ENCODE measurements at places on chromosomes 6 and 20. TPM values are rescaled to one million over a fixed set of nuclear protein-coding genes. Genes with fewer than 3 reads are reported as not detected.

Gene SCRT2
- polyA plus RNA-seq: not detected

GRCh38 chr20:22438926-22439325 is 145.4 kb downstream of the FOXA2 start:
- DNase-seq: no peak

- no peak for DNase-seq
Measured at GRCh38 chr20:64069614-64070243, 6.7 kb downstream of the TCEA2 start.

- no peak for DNase-seq
Measured at GRCh38 chr20:40673442-40673841, 15.6 kb downstream of the MAFB start.

Gene HCK
- 4.0 TPM for polyA plus RNA-seq

Gene FOXQ1
- polyA plus RNA-seq: 0.05 TPM

DNA sequence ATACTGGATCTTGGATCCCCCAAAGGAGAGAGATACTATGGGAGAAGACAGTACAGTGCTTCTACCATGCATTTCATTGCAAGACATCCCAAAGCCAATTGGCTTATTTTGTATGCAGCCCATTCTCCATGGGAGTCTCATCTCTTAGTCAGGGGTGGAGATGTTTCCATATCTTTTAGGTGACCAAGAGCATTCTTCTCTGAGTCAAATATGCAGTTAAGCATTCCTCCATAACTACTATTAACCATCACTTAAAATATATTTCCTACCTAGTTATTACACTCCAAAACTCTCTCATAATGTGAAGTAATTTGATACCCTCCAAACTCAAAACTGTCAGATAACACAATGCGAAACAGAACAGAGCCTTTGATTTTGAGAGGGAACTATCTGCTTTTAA is 542.6 kb downstream of the HDGFL1 start:
- DNase-seq: no peak

GRCh38 chr6:46191961-46192360 is 21.2 kb upstream of the ENPP5 start:
- no peak for DNase-seq

Gene RIPOR3
- polyA plus RNA-seq: 0.23 TPM

DNA sequence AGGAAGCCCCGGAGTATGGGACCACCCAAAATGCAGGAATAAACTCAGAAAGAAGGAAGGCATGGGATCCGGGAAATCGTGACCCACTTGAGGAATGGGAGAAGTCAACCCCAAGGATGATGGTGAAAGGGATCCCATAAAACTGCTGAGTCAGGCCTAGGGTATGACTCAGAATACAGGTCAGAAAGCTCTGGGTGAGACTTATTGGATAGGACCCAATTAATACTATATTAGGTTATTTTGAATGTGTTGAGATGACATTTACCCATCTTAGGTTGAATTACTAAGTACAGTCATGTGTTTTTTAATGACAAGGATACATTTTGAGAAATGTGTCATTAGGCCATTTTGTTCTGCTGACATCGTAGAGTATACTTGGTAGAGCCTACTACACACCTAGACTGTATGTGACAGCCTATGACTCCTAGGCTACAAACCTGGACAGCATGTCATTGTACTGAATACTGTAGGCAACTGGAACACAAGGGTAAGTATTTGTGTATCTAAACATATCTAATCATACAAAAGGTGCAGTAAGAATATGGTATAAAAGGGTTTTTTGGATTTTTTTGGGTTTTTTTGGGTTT is 17.1 kb upstream of the HIVEP1 start:
- DNase-seq: no peak

- no peak for DNase-seq
Measured at GRCh38 chr6:79954849-79955248, 7.5 kb upstream of the ELOVL4 start.

Gene BMP6
- 4.4 TPM for polyA plus RNA-seq

Gene LGSN
- polyA plus RNA-seq: not detected

GRCh38 chr20:54086507-54087039 is 16.2 kb upstream of the BCAS1 start:
- DNase-seq: no peak

Gene PRIM2
- polyA plus RNA-seq: 4.9 TPM

DNA sequence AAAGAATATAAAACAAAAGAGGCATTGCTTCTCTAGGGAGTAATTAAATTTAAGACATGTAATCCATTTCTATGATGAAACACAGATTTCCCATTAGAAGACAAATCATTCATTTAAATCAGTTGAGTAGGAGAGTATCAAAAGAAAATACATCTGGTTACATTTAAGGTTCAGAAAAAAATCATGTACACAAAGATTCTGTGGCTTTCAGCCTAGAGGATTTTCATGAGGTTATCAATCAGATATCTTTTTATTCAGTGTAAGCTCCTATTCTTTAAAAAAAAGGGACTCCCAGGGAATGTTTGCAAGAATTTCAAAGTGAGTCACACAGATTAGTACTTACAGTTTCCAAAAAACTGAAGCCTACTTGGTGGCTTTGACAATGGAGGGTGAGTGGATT is 24.9 kb downstream of the COL21A1 start:
- no peak for DNase-seq

Gene FGD2
- 2.2 TPM for polyA plus RNA-seq

DNA sequence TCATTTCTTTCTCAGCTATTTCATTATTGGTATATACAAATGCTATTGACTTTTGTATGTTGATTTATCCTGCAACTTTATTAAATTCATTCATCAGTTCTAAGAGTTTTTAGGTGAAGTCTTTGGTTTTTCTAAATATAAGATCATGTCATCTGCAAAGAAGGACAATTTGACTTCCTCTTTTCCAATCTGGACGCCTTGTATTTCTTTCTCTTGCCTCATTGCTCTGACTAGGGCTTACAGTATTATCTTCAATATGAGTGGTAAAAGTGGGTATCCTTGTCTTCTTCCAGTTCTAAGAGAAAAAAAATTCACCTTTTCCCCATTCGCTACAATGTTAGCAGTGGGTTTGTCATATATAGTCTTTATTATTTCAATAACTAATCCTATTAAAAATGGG is 38.0 kb downstream of the KIF16B start:
- no peak for DNase-seq

Gene DPPA5
- not detected for polyA plus RNA-seq

DNA sequence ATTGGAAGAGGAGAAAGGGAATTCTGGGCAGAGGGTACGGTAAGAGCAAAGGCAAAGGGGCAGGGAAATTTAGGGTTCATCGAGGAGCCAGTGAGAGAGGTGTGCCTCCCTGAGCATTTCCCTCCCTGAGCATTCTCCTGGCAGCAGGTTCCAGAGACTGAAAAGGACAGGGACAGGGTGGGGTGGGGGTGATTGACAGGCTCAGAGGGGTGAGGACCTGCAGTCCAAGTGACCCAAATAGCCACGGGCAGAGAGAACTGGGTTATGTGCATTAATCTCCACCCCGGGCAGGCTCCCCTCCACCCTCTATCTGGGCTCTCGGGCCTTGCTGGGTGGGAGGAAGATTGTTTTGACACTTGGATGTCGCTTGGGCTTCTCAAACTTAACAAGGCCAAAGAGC is 69.5 kb downstream of the KCNB1 start:
- no peak for DNase-seq

DNA sequence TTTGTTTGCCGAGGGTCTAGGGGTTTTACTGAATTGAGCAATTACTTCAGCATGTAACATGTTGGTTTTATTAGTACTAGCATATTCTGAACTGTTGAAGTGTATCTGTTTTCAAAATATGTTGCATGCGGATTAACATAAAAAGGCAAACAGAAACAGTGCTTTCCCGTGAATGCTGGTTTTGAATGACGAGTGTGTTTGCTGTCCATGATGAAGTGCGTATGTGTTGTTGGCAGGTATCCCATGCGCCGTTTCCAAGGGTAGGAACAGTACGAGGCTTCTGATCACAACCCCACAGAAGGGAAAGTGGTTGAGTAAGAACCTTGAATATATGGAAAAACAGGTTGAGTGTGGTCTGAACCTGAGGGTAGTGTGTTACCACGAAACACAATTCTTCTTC is 232.9 kb downstream of the SAMD5 start:
- no peak for DNase-seq

Gene EGFL8
- polyA plus RNA-seq: 3.9 TPM

GRCh38 chr6:114520976-114521375 is 178.2 kb upstream of the HS3ST5 start:
- no peak for DNase-seq

Gene OPN5
- polyA plus RNA-seq: not detected

Gene SRSF6
- 90.4 TPM for polyA plus RNA-seq

DNA sequence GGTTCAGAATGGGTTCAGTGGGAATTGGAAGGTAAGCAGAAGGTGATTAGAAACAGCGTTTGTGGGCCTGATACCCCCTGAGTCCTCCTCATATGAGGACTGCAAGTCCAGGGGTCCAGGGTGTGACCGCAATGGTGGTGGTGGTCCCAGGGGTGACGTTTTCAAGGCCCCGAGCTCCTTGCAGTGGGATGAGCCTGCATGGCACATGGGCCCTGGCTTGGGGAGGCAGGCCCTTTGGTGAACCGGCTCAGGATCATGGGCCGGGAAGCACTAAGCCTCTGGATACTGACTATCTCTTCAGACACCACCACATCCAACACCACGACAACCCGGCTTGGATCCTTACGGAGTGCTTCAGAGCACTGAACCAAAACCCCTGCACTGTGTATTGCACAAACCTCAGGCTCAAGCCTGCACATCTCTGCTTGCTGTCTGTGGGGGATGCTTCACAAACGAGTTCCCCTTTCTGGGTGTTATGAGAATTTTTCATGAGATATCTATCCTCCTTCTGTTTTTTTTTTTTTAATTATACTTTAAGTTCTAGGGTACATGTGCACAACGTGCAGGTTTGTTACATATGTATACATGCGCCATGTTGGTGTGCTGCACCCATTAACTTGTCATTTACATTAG is 67.9 kb downstream of the STK35 start:
- DNase-seq: no peak

GRCh38 chr6:108544606-108545005 is 16.1 kb upstream of the FOXO3 start:
- no peak for DNase-seq

GRCh38 chr6:4320860-4321259 is 185.5 kb upstream of the ECI2 start:
- DNase-seq: no peak

Gene SIRPB2
- polyA plus RNA-seq: 1.00 TPM

Gene SPATS1
- polyA plus RNA-seq: not detected

DNA sequence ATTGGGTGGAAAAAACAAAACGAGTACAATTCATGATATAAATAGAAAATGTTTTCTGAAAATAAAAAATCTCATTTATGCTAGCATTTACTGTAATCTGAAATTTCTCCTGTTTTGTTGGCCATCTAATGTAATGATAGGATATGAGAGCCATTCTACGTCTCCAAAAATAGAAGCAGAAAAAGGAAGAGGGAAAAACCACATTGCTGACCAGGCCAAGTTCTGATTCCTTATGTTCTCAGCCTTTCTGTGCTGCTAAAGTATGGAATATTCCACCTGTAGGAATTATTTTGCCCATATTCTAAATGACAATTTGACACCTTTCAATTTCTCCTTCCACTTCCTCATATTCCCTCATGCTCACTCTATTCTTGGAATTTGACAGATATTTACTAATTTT is 110.2 kb downstream of the TBXT start:
- DNase-seq: no peak

Gene RAB23
- polyA plus RNA-seq: 24.8 TPM

Gene JPH2
- polyA plus RNA-seq: 12.8 TPM

DNA sequence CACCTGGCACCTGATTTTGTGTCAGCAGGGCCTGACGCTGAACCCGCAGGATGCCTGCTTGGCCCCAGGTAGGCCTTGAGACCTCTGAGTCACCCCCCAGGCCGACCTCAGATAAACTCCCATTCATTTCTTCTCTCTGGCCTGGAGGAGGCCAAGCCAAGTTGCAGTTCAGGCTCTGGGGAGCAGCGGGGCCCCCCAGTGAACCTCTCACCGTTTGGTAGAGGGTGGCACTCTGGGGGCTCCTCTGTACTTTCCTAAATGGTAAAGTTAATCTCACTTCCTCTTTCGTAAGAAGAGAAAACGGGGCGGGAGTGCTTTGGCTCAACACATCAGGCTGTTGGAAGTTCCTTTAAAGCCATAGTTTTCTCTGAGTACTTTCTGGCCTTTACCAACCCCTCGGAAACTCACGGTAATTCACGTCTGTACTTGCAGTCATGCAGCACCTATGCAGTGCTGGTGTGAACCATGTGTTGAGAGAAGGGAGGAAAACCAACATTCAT is 2.8 kb downstream of the SIRPA start:
- peak; percentile 67 for DNase-seq

- DNase-seq: peak; percentile 56
Measured at GRCh38 chr6:106223300-106223930, 102.1 kb downstream of the ATG5 start.

DNA sequence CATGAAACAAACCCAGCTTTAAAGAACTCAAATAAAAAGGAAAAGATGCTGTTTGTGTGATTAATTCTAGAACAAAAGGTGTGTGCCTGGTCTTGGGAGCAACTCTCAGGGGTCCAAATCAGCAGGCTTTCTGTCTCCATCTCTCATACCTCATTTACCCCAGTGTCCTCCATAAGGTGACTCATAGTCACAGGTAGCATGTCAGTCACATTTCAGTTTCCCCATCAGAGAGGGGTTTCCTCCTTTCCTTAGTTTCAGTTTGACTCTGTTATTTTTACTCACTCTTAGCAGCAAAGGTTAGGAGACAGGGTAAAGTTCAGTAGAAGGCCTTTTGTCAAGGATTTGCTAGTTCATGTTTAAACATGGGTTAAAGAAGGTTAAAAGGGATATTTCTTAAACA is 46.2 kb downstream of the OGFRL1 start:
- DNase-seq: no peak

- no peak for DNase-seq
Measured at GRCh38 chr6:166514196-166514595, 72.3 kb downstream of the RAMACL start.

Gene PHF20
- polyA plus RNA-seq: 32.9 TPM

- DNase-seq: no peak
Measured at GRCh38 chr6:90765491-90765890, 178.6 kb upstream of the MAP3K7 start.

Gene OR2H2
- polyA plus RNA-seq: not detected

Gene BPI
- polyA plus RNA-seq: 0.82 TPM

DNA sequence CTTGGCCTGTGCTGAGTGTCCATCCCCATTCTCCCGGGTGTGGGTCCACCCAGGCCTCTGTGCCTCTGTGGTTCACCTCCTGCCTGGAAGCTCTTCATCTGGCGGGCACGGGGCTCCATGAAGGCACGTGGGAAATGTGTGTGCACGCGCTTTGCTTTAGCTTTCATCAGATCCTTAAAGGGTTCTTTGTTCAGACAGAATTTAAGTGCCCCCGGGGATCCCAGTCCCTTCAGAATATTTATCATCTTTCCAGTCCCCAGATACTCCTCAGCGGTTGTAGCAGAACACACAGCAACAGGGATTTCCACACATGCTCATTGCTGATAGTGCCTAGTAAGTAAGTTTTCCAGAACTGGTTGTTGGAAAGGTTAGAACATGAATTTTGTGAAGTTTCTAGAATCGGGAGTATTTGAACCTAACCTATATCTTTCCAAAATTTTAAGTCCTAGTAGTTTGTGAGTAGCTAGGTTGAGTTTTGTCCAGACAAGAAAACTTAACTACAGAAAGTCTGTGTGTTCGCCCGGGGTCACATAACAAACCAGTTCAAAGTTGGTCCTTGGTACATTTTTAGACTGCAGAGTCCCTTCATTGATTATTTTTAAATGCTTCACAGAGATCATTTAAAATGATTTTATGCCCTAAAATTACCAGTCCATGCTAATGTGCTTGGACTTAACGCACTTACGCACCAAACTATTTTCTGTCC is 67.7 kb downstream of the RPP40 start:
- no peak for DNase-seq

GRCh38 chr6:29631860-29632731 is 887 bp downstream of the GABBR1 start:
- DNase-seq: peak; percentile 90

Measured in aorta (tissue), 5 donors.